ENCODE measurements at places on chromosomes 2 and 18. TPM values are rescaled to one million over a fixed set of nuclear protein-coding genes. Genes with fewer than 3 reads are reported as not detected.

DNA sequence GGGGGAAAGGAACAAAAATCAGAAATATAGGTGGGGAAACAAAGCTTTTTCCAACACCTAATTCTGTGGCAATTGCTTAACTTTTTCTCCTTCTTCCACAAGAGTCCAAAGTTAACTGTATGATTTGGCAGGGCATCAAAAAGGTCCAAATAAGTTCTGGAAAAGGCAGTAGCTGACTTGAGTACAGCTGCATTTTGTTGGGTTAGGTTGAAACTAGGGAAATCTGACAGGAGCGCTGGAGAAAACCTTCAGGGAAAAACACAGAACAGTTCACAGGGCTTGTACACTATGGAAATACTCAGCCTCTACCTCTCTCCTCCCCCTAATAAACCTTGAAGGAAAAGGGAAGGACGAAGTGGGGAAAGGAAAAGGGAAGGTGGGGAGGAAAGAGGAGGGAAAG is 438.6 kb downstream of the ZEB2 start:
- DNase-seq, result no peak

The ABCG5 gene
- total RNA-seq, result 0.05 TPM

The FEV gene
- total RNA-seq, result not detected

DNA sequence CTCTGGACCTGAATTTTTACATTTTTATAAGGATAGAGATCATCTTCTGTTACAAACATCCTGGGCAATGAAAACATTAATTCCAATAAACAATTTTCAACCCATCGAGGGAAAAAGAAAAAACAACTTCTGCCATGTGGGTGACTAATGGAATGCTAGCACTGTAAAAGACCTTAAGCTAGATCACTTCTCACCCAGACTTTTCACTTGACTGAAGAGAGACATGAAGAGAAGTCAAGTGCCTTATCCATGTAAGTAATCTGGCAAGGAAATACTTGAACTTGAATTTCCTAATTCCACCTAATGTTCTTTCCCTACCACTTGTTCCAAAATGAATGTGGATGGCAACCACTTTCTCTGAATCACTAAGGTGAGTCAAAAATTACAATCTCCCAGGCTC is 98.3 kb upstream of the ACVR1C start:
- no peak for DNase-seq

- no peak for DNase-seq
Measured at GRCh38 chr2:192151853-192152252, 42.9 kb downstream of the TMEFF2 start.

DNA sequence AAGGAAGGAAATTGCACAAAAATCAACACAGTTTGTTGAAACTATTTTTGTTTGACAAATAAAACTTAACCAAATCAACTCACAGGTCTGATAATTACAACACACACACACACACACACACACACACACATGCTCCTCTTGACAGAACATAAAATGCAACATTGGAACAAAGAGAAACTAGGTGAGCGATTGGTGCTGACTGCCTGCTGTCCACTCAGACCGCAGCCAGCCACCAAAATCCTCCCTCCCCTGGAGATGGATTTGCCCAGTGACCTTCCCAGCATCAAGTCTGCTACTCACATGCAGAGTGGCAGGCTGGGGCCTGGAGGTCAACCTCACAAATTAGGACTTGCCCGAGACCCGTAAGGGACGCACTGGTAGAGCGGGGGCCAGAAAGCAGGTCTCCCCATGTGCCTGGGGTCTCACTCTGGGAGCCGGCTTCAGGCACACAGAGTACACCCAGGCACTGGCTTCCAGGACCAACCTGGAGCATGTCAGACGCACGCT is 61.4 kb downstream of the DIPK1C start:
- no peak for DNase-seq

The CFC1 gene
- total RNA-seq, result not detected

The RFX8 gene
- total RNA-seq, result not detected

- DNase-seq, result peak; percentile 73
Measured at GRCh38 chr2:189836644-189837043, 52.4 kb downstream of the PMS1 start.

DNA sequence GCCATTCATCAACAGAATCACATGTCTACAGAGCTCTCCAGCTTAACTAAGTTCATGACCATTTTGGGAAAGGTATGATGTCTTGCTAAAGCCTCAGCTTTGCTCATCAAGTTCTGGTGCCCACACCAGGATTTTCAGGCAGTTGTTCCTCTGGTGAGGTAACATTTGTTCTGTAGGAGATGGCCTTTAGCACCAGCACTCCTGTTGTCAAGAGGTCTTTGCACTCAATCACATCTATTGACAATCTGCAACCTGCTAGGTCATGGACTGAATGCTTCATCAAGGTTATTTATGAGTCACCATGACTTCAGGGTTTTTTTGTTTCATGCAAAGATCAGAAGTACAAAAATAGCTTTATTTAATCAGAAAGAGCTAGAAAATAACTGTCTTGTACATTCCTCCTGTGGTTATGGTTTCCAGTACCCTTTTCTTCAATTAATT is 36.6 kb upstream of the VIT start:
- DNase-seq, result no peak

The CNGA3 gene
- total RNA-seq, result not detected

- no peak for DNase-seq
Measured at GRCh38 chr2:106839849-106840595, 45.9 kb downstream of the ST6GAL2 start.

- DNase-seq, result no peak
Measured at GRCh38 chr2:233074106-233074505, 14.0 kb downstream of the INPP5D start.

- no peak for DNase-seq
Measured at GRCh38 chr18:13564579-13564978, 161.8 kb downstream of the FAM210A start.

The LONRF2 gene
- 12.9 TPM for total RNA-seq

The TPO gene
- not detected for total RNA-seq

DNA sequence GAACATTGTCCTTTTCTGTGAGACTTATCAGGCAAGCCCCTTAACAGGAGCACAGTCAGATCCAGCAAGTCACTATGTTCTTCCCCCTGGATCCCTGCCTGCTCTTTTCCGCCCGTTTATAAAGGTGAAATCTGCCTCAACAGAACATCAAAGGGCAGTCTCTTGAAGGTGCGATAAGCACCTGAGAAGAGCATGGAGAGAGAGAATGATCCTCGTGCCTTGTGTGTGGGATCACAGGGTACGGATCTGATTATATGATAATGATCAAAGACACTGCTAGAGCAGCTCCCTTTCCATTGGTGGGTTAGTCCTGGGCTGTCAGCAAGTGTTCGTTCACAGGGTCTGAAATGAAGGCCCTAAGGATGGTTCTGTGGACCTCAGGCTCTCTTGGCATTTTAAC is 106.4 kb downstream of the ZAP70 start:
- DNase-seq, result no peak

The CYRIA gene
- 0.13 TPM for total RNA-seq

The SPDYA gene
- total RNA-seq, result 0.87 TPM

The COL6A3 gene
- total RNA-seq, result 0.69 TPM

GRCh38 chr18:72908181-72908580 is 40.4 kb upstream of the NETO1 start:
- no peak for DNase-seq

The ANXA4 gene
- total RNA-seq, result 183 TPM

DNA sequence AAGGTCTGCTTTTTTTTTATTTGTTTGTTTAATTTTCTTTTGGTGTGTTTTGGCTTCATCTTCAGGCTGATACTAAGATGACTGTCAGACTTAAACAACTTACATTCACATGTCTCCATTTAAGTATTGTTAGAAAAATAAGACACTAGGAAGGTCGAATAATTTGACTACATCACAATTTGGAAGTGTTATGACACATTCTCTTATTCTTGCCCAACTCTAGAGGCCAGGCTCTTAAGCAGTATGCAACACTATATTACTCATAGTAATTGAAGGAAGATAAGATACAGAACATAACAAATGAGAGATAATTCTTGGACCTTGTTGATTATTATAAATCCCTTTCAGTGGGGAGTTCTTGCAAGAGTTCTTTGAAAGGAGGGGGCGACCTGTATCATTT is 295.3 kb upstream of the COL3A1 start:
- DNase-seq, result no peak

- DNase-seq, result no peak
Measured at GRCh38 chr2:203732953-203733510, 26.6 kb downstream of the CD28 start.

GRCh38 chr2:56713161-56713676 is 529.4 kb downstream of the CCDC85A start:
- no peak for DNase-seq

- no peak for DNase-seq
Measured at GRCh38 chr2:33110461-33110860, 163.7 kb downstream of the LTBP1 start.

GRCh38 chr2:54768772-54769428 is 45.4 kb downstream of the EML6 start:
- DNase-seq, result no peak

DNA sequence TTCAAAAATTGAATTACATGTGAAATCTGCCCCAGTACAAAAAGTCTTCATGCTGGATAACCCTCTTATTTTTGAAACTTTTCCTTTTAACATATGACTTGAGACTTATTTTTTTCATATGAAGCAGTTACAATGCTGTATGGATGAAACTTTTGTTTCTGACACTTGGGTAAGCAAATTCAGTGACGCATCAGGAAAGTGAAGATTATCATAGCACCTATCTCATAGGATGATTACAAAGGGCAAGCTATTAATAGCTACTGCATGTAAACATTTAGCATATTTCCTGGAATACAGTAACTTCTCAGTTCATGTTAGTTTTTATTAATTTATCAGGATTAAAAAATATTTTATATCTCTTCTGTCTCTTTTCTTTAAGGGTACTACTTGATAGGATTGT is 1109.2 kb downstream of the LRP1B start:
- DNase-seq, result no peak

The SLC11A1 gene
- total RNA-seq, result 0.31 TPM

- DNase-seq, result no peak
Measured at GRCh38 chr2:27390822-27391679, 10.5 kb upstream of the ZNF513 start.

DNA sequence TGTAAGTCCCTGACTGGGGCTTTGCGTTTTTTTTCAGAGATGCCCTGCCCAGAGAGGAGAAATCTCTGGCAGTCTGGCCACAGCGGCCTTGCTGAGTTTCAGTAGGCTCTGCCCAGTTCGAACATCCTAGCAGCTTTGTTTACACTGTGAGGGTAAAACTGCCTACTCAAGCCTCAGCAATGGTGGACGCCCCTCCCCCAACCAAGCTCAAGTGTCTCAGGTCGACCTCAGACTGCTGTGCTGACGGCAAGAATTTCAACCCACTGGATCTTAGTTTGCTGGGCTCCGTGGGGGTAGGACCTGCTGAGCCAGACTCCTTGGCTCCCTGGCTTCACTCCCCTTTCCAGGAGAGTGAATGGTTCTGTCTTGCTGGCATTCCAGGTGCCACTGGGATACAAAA is 31.7 kb downstream of the L3MBTL4 start:
- DNase-seq, result no peak

The MAPRE3 gene
- total RNA-seq, result 11.6 TPM

DNA sequence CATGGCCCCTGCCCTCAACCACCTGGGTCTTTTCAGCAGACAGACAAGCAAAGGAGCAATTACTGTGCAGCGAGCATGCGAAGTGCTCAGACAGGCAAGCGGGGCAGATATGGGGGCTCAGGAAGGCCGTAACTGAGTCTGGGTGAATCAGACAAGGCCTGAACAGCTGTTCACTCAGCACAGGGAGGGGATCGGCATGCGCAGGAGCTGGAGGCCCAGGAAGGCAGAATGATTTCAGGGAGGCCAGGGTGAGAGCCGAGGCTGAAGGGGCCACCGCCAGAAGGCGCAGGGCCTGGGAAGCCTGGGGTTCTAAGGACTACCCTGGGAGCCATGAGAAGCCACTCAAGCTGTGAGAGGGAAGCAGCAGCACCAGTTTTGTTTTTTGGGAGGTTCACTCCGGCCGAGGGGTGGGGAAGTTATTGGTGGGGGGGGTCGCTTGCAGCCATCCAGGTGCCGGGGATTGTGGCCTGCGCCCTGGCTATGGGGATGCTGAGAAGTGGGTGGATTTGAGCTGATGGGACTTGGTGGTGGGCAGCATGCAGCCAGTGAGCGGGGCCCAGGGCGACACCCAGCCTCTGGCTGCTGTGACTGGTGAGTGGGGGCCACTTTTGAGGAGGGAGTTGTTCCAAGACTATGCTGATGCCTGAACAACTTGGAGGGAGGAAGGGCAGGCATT is 132.2 kb downstream of the TSN start:
- no peak for DNase-seq

- no peak for DNase-seq
Measured at GRCh38 chr2:138275292-138275690, 226.3 kb upstream of the SPOPL start.

GRCh38 chr2:429575-430254 is 141.8 kb upstream of the ALKAL2 start:
- no peak for DNase-seq

- no peak for DNase-seq
Measured at GRCh38 chr18:40582105-40582504, 1372.9 kb upstream of the PIK3C3 start.

All from Panc1 (cell line).